Calu3 (cell line): ENCODE measurements at places on chromosomes 2 and 18. TPM values are rescaled to one million over a fixed set of nuclear protein-coding genes. Genes with fewer than 3 reads are reported as not detected.

GRCh38 chr2:207484444-207485391 is 45.0 kb upstream of the CREB1 start:
- H3K36me3 ChIP-seq, result no peaks in the 10 kb centered on the region
- H3K27me3 ChIP-seq, result no peaks in the 10 kb centered on the region
- H3K4me3 ChIP-seq, result no peak overlapping the region
- DNase-seq, result no peak

DNA sequence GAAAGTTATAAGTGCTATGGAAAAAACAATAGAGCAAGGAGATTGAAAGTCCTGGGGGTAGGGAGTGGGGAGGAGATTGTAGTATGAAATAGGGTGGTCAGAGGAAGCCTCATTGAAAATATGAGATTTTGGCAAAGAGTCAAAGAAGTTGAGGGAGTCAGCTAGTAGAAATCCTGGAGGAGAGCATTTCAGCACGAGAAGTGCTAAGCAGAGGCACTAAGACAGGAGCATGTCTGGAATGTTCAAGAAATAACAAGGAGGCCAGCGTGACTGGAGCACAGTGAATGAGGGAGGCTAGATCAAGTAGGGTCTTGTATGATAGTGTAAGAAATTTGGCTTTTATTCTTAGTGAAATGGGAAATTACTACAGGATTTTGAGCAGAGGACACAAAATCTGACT is 2.1 kb upstream of the TSPYL6 start:
- no peaks in the 10 kb centered on the region for H3K36me3 ChIP-seq
- H3K4me1 ChIP-seq, result no peaks in the 10 kb centered on the region
- H3K4me3 ChIP-seq, result no peak overlapping the region
- no peaks in the 10 kb centered on the region for H3K27me3 ChIP-seq
- H3K27ac ChIP-seq, result no peak overlapping the region

GRCh38 chr2:202018950-202019349 is 14.7 kb upstream of the FZD7 start:
- peaks cover 36% of the 10 kb centered on the region for H3K27me3 ChIP-seq
- no peak for DNase-seq
- no peak overlapping the region for H3K27ac ChIP-seq
- no peaks in the 10 kb centered on the region for H3K36me3 ChIP-seq
- H3K4me1 ChIP-seq, result no peaks in the 10 kb centered on the region

GRCh38 chr18:76689646-76690264 is 132.6 kb upstream of the ZNF236 start:
- peaks cover 6% of the 10 kb centered on the region for H3K36me3 ChIP-seq
- H3K27ac ChIP-seq, result no peak overlapping the region
- H3K4me3 ChIP-seq, result no peak overlapping the region
- peaks cover 18% of the 10 kb centered on the region for H3K4me1 ChIP-seq
- no peak for DNase-seq

MPHOSPH10 gene
- 54.7 and 67.8 TPM in 2 replicates for total RNA-seq

AKAIN1 gene
- total RNA-seq, result not detected in 2 replicates
